ENCODE measurements at places on chromosomes 6 and 20.

DNA sequence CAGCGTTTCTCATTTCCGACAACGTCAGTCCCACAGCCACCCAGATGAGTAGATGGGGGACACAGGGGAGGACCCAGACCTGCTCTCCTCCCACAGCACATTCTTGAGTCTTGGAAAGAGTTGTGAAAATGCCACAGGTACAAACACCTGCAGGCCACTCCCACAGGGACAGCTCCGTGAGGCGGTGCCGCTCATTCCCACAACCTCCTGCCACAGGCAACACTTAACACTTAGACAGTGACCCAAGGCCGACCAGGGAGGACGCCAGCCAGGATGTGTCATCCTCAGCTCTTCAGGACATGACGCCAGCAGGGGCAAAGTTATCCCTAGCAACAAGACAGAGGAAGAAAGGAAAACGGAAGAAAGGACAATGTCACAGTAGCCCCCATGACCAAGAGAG, 22.9 kb upstream of the HLA-B start:
- no peak for DNase-seq

- no peak for DNase-seq
These were observed 55.5 kb upstream of the PLCB1 start for GRCh38 chr20:8076306-8077136.

- DNase-seq: no peak
These were observed 7.3 kb downstream of the ABT1 start for GRCh38 chr6:26604026-26604425.

GRCh38 chr6:85576476-85576875, 17.2 kb downstream of the SNX14 start:
- DNase-seq: no peak

DNA sequence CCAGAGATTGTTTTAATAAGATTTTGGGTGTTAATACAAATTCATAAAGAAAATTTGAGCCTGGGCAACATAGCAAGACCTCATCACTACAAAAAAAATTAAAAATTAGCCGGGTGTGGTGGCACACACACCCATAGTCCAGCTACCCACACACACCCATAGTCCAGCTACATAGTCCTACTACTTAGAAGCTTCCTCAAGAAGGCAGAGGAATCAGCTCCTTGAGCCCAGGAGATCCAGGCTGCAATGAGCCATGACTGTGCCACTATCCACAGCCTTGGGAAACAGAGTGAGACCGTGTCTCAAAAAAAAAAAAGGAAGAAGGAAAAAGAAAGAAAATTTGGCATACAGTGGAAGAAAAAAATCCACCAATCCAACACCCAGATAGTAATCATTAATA, 16.8 kb downstream of the SEC63 start:
- no peak for DNase-seq

DNA sequence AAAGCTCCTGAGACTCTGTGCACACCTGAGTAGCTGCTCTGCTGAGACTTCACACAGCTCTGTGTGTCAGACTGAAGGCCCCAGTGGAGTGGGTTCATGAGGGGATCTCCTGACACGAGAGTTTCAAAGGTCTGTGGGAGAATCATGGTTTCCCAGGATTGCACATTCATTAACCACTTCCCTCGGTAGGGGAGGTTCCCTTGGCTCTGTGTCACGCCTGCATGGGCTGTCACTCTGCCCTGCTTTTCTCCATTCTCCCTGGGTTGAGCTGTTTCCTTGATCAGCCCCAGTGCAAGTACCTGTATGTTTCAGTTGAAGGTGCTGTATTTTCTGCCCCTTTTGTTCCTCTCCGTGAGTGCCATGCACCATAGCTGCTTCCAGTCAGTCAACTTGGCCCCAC, 236.9 kb downstream of the EPM2A start:
- no peak for DNase-seq

DNA sequence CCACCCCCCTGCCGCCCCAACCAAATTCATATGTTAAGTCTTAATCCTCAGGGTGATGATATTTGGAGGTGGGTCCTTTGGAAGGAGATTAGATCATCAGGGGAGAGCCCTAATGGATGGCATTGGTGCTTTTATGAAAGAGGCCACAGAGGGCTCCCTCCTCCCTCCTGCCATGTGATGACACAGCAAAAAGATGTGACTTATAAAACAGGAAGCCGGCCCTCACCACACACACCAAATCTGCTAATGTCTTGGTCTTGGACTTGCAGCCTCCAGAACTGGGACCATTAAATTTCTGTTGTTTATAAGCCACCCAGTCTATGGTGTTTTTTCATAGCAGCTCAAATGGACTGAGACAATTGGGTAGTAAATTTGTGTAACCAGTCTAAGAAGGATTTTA, 176.3 kb downstream of the ADGRG6 start:
- no peak for DNase-seq

DNA sequence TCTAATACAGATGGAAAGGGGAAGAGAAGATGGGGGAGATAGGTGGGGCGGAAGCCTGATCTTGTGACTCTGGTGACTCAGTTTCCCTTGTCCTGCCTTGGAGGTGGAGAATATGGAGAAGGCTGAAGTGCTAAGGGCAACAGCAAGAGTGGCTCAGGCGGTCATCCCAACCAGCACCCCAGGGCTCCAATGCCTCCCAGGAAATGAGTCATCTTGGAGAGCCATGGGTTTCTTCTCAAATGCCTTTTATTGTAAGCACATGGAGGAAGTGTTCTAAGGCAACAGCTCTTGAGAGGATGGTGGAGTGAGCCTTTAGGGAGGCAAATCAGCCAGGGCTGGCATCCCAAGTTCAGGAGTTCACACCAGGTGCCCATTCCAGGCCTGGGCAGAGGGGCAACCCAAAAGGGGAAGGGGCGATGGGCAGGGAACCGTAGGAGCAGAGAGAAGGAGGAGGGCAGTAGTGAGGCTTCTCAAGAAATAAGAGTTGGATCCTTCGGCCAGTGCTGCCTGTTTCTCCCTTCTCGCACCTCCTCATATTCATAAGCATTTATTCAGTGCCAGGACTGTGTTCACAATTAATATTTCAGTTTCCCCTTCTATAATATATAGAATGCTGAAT, 13.2 kb upstream of the AHCY start:
- DNase-seq: no peak

- DNase-seq: no peak
These were observed 73.5 kb downstream of the ARMC2 start for GRCh38 chr6:108921547-108922361.

DNA sequence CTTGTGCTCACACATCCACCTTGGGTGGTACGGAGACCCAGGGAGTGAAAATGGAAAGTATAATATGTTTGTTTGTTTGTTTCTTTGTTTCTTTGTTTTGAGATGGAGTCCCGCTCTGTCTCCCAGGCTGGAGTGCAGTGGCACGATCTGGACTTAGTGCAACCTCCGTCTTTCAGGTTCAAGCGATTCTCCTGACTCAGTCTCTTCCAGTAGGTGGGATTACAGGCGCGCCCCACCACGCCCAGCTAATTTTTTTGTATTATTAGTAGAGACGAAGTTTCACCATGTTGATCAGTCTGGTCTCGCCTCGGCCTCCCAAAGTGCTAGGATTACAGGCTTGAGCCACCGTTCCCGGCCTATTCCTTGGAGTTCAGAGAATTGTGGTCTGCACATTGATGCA, 115.4 kb downstream of the TRIM27 start:
- no peak for DNase-seq

DNA sequence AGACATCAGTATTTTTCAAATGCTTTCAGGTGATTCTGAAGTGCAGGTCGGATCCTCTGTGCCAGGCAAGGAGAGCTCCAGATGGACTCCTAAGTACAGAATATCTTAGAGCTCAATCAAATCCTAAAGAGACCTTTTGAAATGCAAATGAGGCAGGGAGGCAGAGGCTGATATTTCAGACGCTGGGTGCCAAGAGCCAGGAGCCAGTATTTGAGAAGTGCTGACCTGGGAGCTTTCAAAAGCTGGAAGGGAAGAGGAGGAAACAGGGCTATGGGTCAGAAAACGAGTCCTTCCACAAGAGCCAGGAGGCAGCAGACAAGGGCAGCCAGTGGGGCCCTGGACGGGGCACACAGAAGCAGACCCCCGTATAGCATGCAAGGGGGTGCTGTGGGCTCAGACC, 46.1 kb upstream of the DSN1 start:
- peak; percentile 48 for DNase-seq

DNA sequence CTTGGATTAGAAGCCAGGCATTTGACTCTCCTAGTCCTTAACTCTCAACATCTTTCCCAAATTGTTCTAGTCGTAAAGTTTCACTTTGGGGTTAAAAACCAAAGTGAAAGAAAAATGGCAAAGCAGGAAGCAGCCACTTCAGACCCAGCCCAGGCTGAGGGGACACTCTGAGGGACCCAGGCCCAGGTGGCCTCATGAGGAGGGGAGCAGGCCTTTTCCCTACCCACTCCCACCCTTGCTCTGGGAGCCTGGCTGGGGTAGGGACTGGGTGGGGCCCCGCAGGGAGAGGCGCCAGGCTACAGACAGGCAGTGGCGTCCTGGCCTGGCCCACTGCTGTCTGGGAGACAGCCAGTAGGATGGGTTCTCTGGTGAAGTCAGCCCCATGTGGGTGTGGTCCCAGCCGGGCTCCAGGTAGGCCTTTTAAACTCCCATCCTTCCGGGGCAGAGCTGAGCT, 68.7 kb upstream of the MYL9 start:
- DNase-seq: no peak

GRCh38 chr6:131117878-131118277, 17.4 kb upstream of the AKAP7 start:
- DNase-seq: no peak

DNA sequence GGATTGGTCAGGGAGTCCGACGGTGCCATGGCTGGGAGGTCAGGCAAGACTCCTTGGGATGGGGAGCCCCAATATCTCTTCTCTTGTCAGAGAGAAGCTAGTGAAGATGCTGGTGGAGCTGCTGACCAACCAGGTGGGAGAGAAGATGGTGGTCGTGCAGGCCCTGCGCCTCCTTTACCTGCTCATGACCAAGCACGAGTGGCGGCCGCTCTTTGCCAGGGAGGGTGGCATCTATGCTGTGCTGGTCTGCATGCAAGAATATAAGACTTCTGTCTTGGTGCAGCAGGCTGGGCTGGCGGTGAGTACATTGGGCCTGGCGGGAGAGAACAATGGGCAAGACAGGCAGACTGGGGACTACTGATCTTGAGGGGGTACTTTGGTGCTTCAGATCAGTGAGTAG, 10.9 kb downstream of the CUL9 start:
- no peak for DNase-seq

DNA sequence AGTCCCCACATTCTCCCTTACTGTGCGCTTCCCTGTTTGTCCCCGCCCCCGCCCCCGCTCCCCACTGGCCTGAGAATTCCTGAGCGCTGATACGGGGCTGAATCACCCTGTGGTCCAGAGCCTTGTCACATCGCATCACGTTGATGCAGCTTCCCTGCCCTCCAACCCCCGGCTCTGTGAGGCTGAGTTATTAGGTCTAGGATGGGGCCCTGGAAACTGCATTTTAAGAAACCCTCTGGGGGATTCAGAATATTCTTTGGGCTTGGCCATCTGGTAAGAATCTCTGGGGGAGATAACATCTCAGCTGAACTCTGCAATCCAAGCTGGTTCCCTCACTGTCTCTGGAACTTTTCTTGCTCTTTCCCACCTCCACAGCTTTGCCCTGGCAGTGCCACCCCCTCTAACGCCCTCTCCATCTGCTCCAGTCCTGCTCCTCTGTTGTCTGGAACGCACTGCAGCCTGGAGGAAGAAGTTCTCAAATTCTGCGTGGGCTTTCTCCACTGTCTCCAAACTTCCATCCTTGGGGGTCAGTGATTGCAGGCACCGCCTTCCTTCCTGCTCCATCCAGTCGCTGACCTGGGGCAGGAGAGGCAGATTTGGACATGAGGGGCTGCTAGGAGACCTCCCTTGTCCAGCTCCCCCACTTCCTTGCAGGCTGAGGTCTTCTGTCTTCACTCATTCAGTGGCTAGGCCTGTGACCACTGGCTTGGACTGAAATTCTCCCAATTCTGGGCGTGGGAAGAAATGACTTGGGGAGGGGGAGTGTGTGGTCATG, 42.6 kb downstream of the KIAA1755 start:
- no peak for DNase-seq

DNA sequence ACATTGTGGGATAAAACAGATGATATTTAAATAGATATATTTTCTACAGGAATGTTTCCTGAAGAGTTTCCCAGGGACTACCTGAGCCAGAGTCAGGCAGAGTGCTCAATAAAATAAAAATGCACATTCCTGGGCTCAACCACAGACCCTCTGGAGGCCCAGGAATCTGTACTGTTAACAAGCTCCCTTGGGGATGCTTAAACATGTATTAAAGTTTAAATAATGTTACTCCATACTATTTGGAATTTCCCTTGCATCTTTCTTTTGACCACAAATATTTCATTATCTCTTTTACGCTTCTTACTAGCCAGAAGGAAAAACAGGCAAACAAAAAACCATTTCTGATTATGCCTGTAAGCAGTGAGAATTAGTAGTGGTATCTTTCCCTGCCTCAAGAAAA, 42.3 kb downstream of the GPR63 start:
- DNase-seq: no peak

- DNase-seq: no peak
These were observed 210.9 kb downstream of the TFAP2B start for GRCh38 chr6:51029561-51029960.

- no peak for DNase-seq
These were observed 152.2 kb downstream of the OPN5 start for GRCh38 chr6:47934023-47934422.

- no peak for DNase-seq
These were observed 1.7 kb downstream of the NUDT3 start for GRCh38 chr6:34390531-34391472.

DNA sequence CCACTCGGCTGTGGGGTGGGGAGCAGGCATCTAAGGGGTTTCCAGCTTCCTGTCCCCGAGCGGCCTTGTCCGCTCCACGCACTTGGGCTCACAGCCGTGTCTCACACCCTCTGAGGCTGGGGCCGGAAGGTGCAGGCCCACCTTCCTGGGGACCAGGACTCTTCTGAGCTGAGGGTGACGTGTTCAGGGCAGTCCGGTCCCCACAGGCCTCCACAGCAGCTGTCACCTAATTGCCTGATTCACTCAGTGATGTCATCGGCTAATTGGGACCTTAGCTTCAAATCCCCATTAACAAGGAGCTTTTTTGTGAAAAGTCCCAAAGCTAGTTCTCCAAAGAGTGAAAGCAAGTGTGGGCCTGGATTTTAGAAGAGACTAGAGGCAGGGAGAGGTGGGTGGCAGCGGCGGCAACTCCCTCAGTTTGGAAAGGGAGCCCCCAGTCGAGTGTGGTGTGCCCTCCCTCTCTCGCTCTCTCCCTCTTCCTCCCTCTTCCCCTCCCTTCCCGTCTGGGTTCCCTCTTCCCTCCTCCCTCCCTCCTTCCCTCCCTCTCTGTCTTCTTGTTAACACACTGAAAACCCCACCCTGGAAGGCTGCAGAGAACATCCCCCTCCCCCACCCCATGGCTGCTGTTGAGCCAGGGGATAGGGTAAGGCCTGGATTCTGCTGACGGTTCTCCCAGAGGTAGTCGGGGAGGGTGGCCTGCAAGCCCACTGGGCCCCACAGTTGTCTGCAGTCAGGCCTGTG, 39.0 kb downstream of the MYT1 start:
- no peak for DNase-seq

DNA sequence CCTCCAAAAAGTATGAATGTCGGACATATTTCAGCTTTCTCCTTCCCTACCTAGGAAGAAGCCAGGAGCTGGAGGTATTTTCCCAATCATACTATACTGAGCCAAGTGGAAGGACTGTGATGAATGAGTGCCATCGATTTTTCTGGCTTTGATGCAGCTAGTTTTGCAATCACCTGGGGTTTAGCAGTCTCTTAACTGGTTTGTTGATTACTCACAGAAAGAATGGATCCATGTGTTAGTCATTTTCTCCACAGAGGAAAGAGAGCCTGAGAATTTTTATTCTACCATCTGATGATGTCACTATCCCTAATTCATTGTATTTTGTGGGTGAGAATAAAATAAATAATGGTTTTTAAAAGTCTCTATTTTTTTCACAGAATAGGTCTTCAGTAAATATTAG, 282.9 kb upstream of the RNF217 start:
- DNase-seq: no peak

GRCh38 chr6:138977646-138978167, 10.3 kb downstream of the REPS1 start:
- no peak for DNase-seq
